ENCODE measurements at places on chromosomes 1 and 21.

- DNase-seq: no peak
Measured at GRCh38 chr1:216553040-216553439, 129.8 kb upstream of the USH2A start.

DNA sequence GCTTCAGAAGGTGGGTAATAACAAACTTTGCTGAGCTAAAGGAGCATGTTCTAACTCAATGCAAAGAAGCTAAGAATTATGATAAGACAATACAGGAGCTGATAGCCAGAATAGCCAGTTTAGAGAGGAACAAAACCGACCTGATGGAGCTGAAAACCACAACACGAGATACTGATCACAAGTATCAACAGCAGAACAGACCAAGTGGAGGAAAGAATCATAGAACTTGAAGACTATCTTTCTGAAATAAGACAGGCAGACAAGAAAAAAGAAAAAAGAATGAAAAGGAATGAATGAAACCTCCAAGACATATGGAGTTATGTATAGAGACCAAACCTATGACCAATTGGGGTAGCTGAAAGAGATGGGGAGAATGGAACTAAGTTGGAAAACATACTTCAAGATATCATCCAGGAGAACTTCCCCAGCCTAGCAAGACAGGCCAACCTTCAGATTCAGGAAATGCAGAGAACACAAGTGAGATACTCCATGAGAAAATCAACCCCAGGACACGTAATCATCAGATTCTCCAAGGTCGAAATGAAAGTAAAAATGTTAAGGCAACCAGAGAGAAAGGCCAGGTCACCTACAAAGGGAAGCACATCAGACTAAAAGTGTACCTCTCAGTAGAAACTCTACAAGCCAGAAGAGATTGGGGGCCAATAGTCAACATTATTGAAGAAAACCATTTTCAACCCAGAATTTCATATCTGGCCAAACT lies 20.5 kb downstream of the CD84 start:
- DNase-seq: no peak

DNA sequence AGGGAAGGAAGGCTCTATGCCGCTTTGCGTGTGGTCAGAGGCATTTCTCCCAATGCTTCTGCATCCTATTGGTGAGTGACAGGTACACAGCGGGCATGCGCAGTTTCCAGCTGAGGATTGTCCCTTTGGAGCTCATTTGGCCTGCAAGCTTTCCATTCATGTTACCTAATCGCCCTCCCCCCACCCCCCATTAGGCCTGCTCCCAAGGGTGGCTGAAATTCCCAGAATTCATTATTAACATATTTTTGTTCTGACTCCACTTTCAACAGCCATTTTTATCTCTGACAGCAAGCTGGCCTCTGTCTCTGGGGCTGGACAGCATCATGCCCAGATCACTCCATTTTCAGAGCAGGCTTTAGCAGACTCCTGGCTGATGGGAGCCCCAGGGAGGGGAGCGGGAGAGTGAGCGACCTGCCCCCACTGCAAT lies 25.6 kb downstream of the MIS18A start:
- no peak for DNase-seq

DNA sequence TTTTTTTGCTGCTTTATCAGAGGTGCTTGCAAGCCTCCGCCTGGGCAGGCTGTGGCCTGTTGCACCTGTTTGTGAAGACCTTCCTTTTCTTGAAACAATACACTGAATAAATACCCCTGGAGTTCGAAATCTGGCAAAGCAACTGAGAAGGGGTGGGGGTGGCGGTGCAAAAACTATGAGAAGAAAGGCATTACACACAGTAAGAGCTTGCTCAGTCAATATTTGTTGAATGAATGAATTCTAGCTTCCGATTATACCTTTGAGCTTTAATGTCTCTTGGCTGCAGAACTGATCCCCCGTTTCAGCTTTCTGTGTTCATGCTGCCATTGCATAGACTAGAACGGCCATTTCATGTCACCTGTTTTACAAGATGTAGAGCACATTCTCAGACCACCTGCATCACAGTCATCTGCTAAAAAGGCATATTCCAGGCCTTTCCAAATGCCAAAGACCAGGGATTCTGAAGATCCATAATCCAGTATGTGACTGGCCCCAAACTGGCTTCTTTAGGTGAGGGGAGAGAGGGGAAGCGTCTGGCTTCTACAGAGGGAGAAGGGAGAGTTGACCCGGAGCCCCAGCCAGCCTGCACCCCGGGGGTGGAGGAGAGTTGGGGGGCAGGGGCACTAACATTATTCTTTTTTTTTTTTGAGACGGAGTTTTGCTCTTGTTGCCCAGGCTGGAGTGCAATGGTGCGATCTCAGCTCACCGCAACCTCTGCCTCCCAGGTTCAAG lies 111.5 kb downstream of the ETS2 start:
- DNase-seq: peak; percentile 95

DNA sequence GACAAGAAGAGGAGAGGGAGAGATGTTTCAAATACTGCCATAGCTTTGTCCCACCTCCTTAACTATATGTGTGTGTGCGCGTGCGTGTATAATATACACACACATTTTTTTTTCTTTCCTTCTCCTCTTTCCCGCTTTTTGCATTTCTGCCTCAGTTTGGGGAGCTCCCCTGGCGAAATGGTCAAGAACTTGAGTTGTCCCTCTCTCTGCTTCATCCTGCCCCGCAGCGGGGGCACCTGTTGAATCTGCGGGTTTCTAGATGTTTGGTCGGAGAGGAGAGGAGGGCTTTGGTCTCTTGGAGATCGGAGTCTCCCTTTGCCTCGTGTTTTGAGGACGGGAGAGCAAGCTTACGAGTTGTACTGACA lies 504 bp downstream of the SCCPDH start:
- no peak for DNase-seq

DNA sequence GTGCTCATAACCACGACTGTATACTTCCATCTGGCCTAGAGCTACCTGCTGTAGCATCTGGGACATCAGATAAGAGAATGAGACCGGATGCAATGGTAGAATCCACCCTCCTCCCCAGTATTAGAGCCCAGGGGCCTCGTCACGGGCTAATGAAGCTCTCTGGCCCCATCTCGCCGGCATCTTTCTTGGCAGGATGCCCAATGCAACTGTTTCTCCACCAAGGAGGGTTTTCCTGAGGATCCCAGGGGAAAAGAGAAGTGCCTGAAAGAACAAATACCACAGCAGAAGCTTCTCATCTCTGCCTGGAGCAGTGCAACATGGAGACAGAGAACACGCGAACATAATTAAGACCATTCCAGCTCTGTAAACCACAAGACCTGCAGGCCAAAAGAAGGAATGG lies 80.0 kb downstream of the VWA5B1 start:
- peak; percentile 67 for DNase-seq

GRCh38 chr21:16046656-16047330 lies 317.0 kb downstream of the USP25 start:
- no peak for DNase-seq

DNA sequence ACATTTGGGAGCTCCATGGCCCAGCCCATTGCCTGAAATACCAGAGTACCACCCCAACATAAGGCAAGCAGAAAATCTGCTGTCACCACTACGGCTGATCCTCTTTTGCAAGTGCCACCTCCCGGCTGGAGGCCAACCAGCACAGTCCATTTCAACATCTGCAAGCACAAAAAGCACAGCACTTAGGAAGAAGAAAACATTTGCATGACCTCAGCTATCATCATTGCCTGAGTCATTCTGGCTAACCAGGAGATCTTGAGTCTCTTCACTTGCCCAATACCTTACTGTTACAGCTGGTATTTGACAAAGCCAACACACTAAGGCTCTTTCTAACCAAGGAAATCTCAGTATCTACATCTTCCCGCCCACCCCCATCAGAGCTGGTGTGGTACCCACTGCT lies 55.9 kb downstream of the NEK7 start:
- no peak for DNase-seq

GRCh38 chr1:42173155-42173933 lies 8.8 kb upstream of the GUCA2A start:
- peak; percentile 72 for DNase-seq

Measured in DMS153 (cell line).